ENCODE measurements at places on chromosomes 6 and 20.

- peak; percentile 60 for DNase-seq
Observed at GRCh38 chr6:11023032-11023431, 21.1 kb downstream of the ELOVL2 start.

DNA sequence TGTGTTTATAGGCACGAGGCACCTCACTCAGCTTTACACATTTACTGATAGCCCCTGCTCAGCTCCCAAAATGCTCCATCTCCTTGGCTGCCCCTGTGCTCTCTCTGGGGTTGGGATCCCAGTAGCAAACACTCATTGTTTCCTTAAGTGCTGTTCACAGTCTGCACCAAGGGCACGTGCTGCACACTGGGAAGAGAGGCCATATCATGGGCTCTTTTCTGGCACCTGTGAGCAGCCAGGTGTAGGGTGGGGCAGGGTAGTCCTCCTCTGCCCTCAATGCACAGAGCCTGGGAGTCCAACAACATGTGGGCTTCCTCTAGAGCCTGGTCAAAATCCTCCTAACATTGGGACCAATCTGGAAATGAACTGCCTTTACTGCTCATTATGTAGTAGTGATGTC, 67.9 kb downstream of the BANF2 start:
- DNase-seq = no peak

GRCh38 chr6:121929301-121929700, 470.2 kb upstream of the HSF2 start:
- no peak for DNase-seq

DNA sequence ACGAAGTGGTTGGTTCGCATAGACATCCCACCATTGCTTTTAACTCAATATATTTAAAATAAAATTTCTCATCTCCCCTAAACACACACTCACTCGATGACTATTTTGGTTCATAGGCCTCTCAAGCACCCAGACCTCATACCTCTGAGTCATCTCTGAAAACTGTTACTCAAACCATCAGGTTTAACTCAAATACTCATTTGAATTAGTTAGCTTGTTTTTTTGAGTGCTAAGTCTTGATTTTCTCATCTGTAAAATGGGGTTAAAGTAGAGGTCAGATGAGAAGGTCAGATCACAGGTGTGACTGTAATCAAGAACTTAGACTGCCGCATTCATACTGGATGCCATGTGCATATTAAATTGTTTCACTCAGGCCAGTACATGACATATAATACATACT, 243.9 kb upstream of the TENT5A start:
- DNase-seq = peak; percentile 94

GRCh38 chr6:163183806-163184205, 230.7 kb upstream of the QKI start:
- peak; percentile 55 for DNase-seq

DNA sequence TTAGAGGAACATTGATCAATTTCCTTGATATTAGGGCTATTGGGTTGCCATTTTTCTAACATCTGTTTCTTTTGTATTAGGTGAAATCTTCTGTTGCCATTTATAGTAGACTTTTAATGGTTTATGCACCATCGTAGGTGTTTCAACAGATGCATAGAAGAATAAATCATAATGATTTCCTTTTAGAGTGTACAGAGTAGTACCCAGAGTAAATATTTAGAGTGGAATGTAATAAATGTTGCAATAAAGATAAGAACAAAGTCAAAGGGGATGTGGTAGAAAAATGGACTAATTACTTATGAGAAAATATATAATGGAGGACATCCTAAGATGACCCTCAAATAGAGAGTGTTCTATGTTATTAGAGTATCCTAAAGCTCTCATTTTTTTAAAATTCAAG, 643.0 kb upstream of the CITED2 start:
- DNase-seq = no peak

GRCh38 chr6:48611332-48611731, 500.3 kb upstream of the PTCHD4 start:
- peak; percentile 73 for DNase-seq

DNA sequence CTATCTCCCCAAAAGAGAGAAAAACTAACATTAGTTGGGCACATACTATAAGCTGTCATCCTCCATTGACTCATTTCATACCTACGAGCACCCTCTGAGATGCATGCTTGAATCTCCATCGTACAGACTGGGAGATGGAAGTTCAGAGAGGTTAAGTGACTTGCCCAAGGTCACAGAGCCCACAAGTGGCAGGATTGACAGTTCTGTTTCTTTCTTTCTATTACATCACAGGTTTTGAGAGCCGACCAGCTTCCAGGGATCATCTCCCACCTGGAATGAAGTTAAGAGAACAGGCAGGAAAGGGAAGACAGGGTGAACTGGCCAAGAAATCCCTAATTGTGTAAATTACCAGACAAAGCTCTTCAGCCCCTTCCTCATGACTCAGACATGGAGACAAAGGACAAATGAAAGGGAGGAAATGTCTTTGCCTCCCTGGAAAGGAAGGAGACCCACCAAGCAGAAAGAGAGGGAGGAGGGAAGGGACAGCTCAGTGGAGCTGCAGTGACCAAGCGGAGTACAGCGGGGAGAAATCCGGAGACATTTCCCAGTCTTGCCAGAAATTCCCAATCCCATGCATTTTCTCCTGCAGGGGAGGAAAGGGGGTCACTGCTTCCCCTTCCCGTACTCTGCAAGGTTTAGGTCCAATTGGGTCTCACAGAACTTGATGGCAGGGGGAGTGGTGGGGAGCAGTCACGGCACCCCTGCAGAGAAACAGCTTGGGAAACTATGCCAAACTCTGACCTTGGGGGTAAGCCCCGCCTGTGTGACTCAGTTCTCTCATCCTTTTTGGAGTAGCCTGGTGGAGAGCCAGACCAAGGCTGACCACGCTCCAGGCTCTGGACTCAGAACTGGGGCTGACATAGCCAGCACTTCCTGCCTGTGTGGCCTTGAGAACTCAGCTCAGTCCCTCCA, 154.3 kb downstream of the ANKRD60 start:
- peak; percentile 58 for DNase-seq

GRCh38 chr6:132750455-132751248, 7.1 kb downstream of the VNN2 start:
- DNase-seq = no peak

DNA sequence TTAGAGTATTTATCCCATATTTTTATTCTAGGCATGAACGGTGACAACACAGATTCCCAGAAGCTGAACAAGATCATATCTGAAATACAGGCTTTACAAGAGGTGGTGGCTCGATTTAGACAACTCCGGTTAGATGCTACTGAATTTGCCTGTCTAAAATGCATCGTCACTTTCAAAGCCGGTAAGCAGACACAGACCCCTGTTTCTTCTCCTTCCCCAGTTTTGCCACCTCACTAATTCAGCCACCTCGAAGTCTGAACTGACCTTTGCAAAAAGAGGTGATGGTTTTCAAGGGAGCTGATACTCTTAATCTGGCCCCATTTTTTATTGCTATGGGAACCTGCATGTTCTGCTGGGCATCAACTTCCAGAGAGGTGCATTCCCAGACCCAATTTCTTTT, 15.0 kb downstream of the NR2E1 start:
- DNase-seq = no peak

DNA sequence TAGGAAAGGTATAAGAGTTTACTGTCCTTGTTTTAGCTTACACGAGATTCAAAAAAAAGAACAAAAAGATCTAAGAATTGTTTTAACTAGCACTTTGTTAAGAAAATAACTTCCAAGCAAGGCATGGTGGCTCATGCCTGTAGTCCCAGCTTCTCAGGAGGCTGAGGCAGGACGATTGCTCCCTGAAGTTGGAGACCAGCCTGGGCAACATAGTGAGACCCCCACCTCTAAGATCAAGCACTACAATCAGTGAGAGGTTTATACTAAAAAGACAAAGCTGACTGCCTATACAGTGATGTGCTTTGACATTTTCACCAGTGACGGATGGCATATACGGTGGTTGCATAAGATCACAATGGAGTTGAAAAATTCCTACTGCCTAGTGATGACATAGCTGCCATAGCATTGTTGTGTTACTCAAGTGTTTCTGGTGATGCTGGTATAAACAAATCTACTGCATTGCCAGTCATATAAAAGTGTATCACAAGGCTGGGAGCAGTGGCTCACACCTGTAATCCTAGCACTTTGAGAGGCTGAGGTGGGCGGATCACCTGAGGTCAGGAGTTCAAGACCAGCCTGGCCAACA, 68.6 kb downstream of the B4GALT5 start:
- no peak for DNase-seq

DNA sequence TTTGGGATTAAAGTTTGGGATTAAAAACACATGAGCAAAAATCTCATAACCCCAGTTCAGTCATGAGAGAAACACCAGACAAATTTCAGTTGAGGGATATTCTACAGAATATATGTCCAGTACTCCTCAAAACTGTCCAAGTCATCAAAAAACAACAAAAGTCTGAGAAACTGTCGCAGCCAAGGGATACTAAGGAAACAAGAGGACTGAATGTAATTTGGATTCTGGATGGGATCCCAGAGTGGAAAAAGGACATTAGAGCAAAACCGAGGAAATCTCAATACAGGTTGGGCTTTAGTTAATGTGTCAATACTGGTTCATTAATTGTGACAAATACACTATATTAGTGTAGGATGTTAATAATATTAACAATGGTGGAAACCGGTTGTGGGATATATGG, 219.3 kb downstream of the BCKDHB start:
- no peak for DNase-seq

DNA sequence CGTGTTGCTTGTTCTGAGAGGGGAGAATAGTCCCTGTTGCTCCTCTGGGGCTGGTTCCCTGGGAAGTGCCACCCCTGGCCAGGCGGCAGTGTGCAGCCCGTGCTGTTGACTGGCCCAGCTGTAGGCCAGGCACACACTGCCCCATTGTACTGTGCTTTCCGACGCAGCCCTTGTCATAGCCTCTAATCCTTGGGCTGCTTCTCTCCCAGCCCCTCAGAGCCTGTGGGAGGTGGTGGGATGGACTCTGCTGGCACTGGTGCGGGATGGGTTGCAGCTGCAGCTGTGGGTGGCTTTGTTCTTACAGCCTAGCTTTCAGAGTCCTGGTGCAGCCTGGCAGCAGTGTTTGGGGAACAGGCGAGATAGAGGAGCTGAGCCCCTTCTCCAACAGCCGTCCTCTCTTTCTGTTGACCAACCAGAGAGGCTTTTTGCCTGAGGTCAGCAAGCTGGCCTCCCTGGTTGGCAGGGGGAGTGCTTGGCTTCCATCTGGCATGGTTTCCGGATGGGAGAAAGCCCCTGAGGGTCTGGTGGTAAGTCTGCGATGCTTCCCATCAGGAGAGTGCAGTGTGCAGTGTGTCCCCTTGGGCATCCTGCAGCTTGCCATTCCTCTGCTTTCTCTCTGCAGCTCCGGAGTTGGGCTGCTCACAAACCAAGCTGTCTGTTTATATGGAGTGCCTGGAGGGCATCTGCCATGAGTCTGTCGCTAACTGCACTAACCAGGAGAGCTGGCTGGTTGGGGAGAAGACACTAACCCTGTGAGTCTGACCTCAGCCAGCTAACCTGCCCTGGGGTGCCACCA, 12.1 kb downstream of the TJAP1 start:
- no peak for DNase-seq

DNA sequence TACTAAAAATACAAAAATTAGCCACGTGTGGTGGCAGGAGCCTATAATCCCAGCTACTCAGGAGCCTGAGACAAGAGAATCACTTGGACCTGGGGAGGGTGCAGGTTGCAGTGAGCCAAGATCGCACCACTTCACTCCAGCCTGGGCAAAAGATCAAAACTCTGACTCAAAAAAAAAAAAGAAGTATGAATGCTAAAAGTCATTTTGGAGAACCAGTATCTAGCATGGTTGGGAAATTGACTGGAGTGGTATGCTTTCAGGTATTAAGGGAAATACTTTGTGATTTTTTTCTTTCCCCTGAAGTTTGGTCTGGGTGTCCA, 30.1 kb downstream of the PCMT1 start:
- DNase-seq = peak; percentile 11

GRCh38 chr6:123780021-123780420, 23.6 kb upstream of the NKAIN2 start:
- DNase-seq = no peak

DNA sequence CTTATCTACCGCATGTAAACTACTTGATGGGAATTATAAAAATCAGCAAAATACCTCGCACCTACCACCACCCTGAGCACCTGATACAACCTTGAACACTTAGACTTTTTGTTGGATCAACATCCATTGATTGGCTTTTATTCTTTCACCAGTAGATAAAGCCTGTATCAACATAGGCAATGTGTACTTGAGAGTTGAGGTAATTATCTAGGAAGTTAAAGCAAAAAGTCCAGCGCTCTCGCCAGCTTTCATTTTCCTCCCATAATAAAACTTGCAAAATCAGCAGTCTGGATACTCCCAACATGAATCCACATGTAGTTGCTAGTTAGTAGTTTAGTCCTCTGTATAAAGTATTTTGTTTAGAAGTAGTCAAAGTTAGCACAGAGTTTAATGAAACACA, 132.0 kb upstream of the PRDM1 start:
- no peak for DNase-seq

DNA sequence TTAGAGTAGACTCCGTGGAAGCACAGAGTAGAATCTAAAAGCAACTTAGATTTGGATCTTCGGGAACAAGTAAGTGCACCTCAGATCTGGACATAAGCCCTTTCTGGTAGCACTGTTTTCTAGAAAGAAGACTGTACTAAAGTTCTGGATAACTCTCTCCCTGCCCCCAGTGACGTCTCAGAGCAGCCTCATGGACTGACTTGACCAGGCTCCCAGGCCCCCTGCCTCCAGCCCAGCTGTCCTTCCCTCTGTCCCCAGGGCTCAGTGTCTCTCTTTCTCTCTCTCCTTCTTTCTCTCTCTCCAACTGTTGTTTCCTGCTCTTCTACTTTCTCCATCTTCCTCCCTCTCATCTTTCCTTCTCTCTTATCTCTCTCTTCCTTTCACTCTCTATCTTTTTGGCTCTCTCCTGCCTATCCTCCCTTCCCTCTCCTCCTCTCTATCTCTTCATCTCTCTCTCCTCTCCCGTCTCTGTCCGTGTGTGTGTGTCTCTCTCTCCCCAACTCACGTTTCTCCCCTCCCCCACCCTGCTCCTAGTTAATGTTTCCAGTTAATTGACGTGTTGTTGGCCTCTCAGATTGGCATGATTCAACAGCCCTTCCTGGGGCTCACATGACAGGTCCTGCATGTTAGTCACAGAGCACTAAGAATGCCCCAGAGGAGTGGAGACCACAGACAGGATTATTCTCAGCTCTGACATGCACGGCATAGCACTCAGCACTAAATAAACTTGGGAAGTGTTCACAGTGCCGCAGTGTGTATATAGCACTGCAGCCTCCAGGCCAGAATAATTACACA, 180.4 kb upstream of the FOXQ1 start:
- peak; percentile 50 for DNase-seq

DNA sequence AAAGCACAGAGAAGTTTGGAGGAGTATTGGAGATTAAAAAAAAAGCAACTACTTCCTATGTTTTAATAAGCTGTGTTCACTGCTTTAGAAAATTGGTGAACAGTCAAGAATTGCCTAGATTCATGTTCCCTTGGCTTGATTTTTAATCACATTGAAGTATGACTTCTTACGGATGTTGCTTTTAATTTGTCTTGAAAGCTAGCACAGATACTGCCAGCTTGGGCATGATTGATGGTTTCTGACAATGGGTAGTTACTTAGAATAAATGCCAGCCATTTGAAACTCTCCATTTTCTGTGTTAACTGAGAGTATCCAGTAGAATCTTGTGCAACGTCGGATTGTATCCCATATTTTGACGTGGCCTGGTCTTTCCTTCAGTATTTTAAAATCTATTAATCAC, 178.0 kb downstream of the DTNBP1 start:
- DNase-seq = no peak

All from fibroblast of mammary gland (primary cell).